ENCODE measurements at places on chromosomes 12 and 14.
A peak's percentile ranks its signal among the peaks of the same experiment; 100 is the strongest.

- DNase-seq: no peak
Observed at GRCh38 chr12:76270657-76271358, 77.4 kb downstream of the BBS10 start.

GRCh38 chr14:22781301-22781991, 15.0 kb downstream of the OXA1L start:
- no peak for DNase-seq

- DNase-seq: no peak
Observed at GRCh38 chr14:78764240-78764639, 594.1 kb downstream of the NRXN3 start.

GRCh38 chr14:102853648-102854047, 68.8 kb upstream of the AMN start:
- no peak for DNase-seq

DNA sequence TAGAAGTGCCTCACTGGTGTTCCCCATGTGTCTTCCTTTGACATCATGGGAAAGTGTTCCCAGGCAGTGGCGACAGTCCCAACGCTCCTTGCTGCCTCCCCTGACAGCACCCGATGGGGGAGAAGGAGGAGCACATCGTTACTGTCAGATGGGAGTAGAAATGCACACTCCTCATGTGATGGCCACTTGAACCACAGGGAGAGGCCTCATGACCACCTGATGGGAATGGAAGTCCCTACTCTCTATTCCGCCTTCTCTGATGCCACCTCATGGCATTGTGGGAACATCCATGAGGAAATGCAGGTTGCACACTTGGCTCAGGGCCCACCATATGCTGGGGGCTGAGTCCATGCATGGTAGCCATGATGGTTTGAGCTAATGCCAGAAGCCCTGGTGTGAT, 14.3 kb upstream of the CORO1C start:
- DNase-seq: no peak

DNA sequence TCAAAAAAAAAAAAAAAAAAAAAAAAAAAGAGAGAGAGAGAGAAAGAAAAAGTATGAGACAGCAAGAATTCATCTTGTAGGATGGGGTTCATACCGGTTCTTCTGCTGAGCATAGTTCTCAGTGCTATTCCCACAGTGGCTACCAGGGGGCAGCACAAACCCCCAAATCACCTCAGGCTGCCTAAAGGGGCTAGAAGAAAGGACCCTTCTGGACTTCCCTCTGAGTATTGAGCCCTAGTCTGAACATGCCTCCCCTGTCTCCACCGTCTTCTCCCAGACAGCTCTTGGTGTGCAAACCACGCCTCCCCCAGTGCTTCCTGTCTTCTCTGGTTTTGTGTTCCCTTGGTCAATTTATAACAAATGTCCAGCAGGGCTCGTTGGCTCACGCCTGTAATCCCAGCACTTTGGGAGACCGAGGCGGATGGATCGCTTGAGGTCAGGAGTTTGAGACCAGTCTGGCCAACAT, 31.3 kb upstream of the SMUG1 start:
- DNase-seq: peak; percentile 84

- DNase-seq: no peak
Observed at GRCh38 chr12:19890024-19890423, 450.7 kb downstream of the AEBP2 start.

All from renal cortex interstitium (tissue), 15 donors.